ENCODE measurements at places on chromosomes 1 and 21.

GRCh38 chr1:189131576-189131975 is 1346.1 kb downstream of the BRINP3 start:
- DNase-seq, result no peak

- no peak for DNase-seq
Measured at GRCh38 chr1:65011983-65012382, 45.6 kb upstream of the JAK1 start.

GRCh38 chr1:206554701-206555472 is 47.6 kb downstream of the RASSF5 start:
- no peak for DNase-seq

GRCh38 chr1:176096015-176096414 is 111.1 kb downstream of the COP1 start:
- no peak for DNase-seq

DNA sequence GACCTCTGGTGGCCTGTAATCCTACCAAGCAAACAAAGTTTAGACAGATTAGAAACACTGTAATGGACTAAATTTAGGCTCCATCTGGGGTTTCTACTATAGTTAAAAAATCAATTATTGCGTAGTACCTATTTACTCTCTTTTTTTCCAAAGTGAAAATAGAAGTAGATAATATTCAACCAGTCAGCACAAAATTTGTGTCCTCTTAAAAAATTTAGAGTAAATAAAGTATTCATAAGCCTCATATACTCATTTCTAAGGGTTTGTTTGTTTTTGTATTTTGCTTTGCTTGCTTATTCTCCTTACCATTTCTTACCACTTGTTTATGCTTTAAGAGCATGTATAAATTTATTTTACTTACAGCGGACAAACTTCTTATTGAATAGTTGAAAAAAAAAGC is 54.5 kb downstream of the NCAM2 start:
- DNase-seq, result no peak

- no peak for DNase-seq
Measured at GRCh38 chr1:33094971-33095604, 14.1 kb downstream of the AZIN2 start.

DNA sequence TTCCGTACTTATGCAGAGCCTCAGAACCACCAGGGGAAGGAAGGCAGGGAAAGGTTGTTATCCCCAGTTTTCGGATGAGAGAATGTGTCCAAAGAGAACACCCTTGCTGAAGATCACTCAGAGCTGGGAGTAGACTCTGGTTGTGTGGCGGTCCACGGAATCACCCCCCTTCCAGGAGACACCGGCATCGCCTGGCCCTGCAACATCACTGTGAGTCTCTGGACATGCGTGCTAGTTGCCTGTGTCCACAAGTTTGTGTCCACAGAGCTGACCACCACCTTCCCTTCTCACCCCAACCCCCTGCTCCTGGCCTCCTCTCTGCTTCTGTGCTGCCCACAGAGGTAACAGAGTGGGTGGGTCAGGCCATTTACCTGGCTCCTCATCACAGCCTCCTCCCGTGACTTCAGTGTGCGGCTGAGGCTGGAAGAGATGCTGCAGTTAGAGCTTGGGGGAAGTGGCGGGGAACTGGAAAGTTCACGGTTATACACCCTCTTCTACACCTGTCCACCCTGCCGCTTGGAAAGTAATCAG is 7.3 kb downstream of the MYBPH start:
- DNase-seq, result no peak

- no peak for DNase-seq
Measured at GRCh38 chr1:177921590-177921989, 48.3 kb downstream of the SEC16B start.

GRCh38 chr1:19468397-19468956 is 16.9 kb downstream of the CAPZB start:
- peak; percentile 52 for DNase-seq

DNA sequence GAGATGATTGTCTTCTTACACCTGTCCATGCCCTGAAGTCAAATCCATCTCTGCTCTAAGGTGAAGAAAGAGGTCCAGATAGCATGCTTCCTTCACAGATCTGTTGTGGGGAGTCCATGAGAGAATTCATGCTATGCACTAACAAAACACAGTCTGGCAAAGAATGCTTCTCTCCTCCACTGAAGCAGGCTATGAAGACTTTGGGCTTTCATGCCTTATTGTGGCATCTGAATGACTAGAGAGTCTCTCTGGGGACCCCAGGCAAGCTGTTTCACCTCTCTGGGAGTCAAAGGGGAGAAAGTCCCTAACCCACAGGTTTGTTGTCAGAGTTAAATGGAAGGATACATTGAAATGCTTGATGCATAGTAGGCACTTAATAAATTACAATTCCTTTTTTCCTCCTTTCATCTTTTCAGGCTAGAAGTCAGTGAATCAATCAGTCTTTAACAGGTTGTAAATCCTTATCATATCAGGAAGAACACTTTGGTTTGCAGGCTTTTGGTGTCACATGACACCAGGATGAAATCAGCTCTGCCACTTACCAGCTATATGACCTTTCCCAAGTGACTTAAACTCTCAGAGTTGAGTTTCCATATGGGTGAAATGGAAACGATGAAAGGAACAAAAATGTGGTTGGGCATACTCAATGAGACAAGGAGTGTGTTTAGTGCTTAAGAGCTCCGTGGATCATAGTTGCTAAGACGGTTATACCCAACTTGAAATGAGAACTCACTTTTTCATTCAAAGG is 200.1 kb upstream of the DAB1 start:
- DNase-seq, result no peak

DNA sequence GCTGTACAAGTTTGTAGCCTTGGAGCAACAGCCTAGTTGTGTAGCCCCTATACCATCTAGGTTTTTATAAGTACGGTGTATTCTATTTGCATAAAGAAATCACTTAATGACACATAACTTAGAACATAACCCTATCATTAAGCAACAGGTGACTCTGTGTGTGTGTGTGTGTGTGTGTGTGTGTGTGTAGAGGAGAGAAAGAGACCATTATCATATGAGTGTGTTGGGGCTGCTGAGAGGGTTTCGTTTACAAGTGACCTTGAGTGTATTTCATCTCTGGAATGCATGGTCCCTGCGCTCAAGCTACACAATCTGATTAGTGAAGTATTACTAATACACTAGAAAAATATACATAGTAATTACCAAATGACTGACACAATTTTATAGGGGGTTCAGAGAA is 115.1 kb downstream of the RABGAP1L start:
- no peak for DNase-seq

- DNase-seq, result no peak
Measured at GRCh38 chr1:95733031-95733430, 499.0 kb downstream of the RWDD3 start.

- DNase-seq, result no peak
Measured at GRCh38 chr21:33022828-33023573, 2.7 kb upstream of the OLIG2 start.

GRCh38 chr1:12251442-12251841 is 21.6 kb downstream of the VPS13D start:
- no peak for DNase-seq

DNA sequence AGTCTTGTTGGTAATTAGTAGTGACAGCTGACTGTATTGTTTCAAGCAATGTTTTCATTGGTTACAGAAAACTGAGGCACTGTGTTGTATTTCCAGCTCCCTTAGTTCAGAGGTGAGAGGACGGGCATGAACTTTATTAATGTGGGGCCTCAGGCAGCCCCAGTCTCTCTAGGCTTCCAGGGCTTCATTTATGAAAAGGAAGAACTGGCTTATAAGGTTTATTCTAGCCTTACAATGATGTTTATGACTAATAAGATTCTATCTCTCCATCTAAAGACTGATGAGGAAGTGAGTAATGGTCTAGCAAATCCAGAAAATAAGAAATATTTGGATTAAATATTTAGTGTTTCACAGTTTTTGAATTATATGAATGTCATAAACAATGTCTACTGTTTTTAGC is 41.5 kb downstream of the CBS start:
- DNase-seq, result no peak

DNA sequence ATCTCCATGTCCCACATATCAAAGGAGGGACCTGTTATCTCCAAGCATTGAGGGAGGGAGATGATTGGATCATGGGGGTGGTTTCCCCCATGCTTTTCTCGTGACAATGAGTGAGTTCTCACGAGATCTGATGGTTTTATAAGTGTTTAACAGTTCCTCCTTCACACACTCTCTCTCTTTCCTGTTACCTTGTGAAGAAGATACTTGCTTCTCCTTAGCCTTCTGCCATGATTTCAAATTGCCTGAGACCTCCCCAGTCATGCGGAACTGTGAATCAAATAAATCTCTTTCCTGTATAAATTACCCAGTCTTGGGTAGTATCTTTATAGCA is 91.6 kb downstream of the DDAH1 start:
- DNase-seq, result no peak

GRCh38 chr1:59500950-59501742 is 204.3 kb downstream of the FGGY start:
- DNase-seq, result no peak

- DNase-seq, result no peak
Measured at GRCh38 chr1:91827459-91828321, 58.3 kb downstream of the TGFBR3 start.

GRCh38 chr21:32192291-32193097 is 86.4 kb downstream of the MIS18A start:
- no peak for DNase-seq

DNA sequence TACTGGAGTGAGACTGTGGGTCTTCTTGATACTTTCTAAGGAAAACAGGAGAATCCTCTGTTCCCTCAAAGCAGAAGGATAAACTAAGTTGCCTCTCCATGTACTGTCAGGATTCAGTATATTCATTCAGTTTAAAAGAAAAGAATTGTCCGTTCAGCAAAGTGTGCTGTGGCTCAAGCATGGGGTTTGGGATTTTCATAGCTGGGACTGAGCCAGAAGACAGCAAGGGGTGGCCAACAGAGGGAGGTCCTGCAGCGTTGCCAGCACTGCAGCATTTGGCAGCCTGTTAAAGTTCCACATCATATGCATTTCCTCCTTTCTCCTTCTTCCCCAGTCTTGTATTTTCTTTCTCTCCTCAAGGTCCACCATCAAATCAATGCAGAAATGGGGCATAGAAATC is 75.1 kb downstream of the DTL start:
- DNase-seq, result no peak

DNA sequence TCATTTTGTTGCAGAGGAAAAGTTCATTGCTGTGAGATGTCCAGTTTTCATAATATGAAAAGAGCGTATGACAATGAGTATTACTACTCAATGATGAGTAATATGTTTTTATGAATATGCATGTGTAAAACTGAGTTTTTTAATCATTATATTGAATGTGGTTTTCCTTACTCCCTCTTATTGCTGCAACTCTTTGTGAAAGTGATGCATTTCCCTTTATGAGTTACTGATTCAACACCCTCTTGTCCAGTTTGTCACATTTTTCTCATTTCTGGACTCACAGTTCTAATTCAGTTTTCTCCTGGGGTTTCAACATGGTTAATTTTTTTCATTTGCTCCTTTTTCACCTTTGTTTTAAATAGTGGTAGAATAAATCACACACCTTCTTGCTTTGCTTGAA is 35.2 kb upstream of the KCNJ15 start:
- no peak for DNase-seq

GRCh38 chr1:42931911-42932422 is 26.7 kb downstream of the SLC2A1 start:
- peak; percentile 81 for DNase-seq

- no peak for DNase-seq
Measured at GRCh38 chr1:164803366-164803765, 244.4 kb downstream of the PBX1 start.

- no peak for DNase-seq
Measured at GRCh38 chr1:193766329-193766728, 579.9 kb upstream of the B3GALT2 start.

DNA sequence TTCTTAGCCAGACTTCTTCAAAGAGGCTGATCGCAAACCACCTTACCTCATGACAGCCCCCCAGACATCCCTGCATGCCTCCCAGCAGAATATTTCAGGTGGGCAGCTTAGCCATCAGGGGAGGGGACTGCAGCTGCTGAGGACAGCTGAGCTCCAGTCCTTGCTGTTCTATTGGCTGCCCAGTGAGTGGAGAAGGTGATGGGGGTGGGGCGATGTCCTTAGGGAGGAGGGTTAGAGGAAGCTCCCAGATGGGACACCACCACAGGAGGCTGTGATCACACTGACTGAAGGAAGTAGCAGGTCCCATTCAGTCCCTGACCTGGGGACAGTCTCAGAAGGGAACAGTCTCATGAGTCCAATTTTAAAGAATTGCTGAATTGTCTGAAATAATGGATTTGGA is 38.3 kb downstream of the GJA5 start:
- DNase-seq, result no peak

GRCh38 chr1:19559641-19560040 is 74.3 kb upstream of the CAPZB start:
- DNase-seq, result no peak

DNA sequence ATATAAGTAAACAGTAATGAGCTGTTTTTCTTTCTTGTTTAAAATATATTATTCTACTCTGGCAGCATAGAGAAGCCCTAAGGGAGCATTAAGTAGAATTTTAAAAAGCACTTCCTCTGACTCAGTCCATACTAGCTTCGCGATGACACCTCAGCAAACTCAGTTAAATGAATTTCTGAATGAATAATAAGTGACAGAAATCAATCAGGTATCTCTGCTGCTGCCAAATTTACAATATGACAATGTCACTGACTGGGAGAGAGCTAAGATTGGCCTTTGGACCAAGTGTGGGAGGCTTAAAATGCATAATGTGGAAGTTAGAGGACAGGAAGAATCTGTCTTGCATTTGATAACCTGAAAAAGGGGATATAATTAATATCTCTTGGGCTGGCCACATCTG is 296.1 kb downstream of the HHIPL2 start:
- DNase-seq, result no peak

GRCh38 chr1:206790502-206791250 is 18.4 kb upstream of the IL10 start:
- DNase-seq, result no peak

- DNase-seq, result no peak
Measured at GRCh38 chr1:24212376-24212775, 25.3 kb upstream of the IFNLR1 start.

- DNase-seq, result peak; percentile 14
Measured at GRCh38 chr1:36609241-36610027, 126.7 kb upstream of the CSF3R start.

GRCh38 chr1:222786121-222786520 is 28.7 kb upstream of the DISP1 start:
- DNase-seq, result no peak

DNA sequence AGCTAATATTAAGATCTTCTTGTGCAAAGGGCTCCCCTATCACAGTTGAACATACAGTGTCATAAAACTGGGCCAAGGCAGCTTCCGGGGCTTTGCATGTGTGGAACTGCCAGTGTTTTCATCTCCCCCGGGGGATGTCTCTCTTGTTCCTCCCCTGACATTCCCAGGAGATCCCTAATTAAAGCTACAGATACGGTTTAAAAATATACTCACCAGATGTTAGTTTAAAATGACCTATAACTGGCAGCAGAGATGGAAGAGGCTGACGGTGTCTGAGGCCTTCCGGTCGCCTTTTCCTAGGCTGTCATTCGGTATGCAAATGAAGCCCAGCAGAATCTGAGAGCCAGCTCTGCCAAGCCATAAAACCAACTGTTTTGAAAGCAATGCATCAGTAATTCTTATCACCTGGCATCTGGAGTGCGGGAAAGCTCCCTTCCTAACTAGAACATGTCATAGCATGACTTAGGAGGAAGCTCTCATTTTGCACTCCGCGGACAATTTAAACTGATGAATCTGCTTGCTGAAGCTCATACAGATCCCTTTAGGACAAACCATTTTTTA is 436.5 kb upstream of the VAMP3 start:
- DNase-seq, result no peak

GRCh38 chr21:34984356-34985058 is 64.6 kb downstream of the RUNX1 start:
- DNase-seq, result no peak

Data from memory B cell (primary cell).